Renal cortical epithelial cell (primary cell): ENCODE measurements at places on chromosomes 7 and 10. TPM values are rescaled to one million over a fixed set of nuclear protein-coding genes. Genes with fewer than 3 reads are reported as not detected.

- DNase-seq = no peak
Observed at GRCh38 chr10:125423569-125423968, 259.4 kb downstream of the TEX36 start.

GRCh38 chr7:24637706-24638105 is 64.5 kb downstream of the PALS2 start:
- DNase-seq = no peak

DNA sequence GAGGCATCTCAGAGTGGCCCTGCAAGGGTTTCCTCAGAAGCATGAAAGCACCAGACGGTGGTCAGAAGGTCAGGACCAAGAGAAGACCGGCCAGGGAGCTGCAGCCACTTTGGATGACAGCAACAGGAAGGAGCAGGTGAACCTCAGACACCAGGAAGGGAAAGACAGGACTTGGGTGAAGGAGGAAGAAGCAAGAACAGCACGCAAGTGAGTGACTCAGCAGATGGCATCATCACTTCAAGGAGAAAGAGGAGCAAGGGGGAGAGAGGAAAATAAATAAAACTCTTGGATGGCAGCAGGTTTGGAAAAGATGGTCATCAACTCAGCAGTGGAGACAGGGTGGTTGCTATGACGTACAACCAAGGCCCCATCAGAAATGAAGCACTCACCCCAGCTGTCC is 31.6 kb downstream of the NCAPG2 start:
- DNase-seq = peak; percentile 39

DNA sequence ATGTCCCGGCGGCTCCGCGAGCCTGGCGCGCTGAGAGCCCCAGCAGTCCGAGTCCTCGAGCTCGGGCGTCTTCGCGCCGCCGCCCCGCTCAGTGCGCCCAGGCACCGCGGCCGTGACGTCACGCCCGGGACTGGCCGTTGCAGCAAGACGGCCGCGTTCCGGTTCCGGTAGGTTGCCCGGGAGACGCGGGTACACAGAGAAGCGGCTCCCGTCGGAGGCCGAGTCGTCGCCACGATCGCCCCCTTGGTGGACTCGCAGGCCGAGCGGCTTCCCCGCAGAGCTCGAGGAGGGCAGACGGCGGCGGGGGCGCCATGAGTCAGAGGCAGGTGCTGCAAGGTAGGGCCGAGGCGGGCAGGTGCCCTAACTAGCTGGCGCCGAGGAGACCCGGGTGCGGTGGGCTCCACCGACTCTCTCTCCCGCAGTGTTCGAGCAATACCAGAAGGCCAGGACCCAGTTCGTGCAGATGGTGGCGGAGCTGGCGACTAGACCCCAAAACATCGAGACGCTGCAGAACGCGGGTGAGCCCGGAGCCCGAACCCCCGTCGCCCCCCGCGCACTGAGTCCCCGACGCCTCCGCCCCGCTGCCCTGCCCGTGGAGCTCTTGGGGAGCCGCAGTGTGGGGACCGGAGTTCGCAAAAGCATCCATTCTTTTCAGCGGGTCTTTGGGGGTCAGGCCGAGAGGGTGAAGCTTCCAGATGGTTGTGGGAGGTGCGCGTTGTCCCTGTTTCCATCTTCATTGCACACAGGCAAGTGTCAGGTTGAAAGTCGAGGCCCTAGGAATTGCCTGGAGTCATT is at the start of gene SPAG6:
Gene SPAG6 (plus strand): TSS at position 196 of the 795 bp plus-strand sequence. CDS start 116 bp downstream, at position 312.
- DNase-seq = no peak

- no peak for DNase-seq
Observed at GRCh38 chr10:86229811-86230556, 136.6 kb downstream of the GRID1 start.

DNA sequence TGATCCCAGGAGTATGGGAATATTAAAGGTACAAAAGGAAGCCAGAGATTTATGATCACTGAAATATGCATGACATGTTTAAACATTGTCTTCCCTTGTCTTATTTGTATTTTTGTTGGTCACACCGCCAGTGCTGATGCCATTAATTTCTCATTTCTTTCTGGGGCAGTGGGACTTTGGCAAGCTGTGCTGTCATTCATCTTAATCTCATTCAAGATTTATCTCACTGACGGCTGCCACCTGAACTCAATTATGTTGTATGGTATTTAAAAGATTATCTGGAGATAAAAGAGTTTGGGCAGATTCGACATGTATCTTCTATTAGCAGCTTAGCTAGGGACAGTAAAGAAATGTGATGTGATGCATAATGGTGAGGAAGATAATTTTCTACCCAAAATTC is 284.9 kb upstream of the PLXDC2 start:
- no peak for DNase-seq

DNA sequence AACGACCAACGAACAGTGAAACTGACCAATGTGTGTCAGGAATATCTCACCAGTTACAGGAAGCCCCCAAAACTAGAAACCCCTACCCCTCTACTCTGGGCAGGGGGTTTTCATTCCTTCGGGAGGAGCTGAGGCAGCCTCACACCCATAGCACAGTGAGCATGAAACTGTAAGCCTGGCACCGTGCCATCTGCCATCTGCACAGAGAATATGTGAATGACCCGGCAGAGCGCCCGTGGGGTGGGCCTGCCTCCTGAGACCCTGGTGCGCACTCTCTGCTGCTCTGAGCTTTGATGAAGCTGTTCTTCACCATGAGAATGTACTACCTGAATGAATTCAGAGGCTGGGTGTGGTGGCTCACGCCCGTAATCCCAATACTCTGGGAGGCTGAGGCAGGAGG is 27.1 kb downstream of the DAGLB start:
- no peak for DNase-seq

DNA sequence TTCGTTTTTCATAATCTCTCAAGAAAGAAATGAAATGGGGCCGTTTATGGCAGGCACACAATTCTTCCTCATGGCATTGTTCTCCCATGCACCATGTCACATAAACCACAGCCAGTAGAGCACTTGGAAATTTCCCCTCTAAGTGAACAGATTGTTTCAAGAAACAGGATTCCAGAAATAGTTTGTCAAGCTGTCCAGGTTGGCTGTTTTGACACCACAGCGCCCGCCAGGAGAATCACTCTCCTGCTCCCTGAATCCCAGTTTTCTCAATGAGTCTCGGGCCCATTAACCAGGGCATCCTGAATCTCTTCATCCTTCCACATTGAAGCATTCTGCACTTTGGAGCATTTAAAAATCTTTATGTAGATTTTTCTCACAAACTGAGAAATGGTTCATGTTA is 172.2 kb upstream of the NEBL start:
- no peak for DNase-seq

GRCh38 chr7:28239823-28240204 is 59.2 kb upstream of the JAZF1 start:
- DNase-seq = no peak

- DNase-seq = no peak
Observed at GRCh38 chr10:23381298-23382040, 36.9 kb upstream of the C10orf67 start.

GRCh38 chr7:151895631-151896031 is 18.7 kb upstream of the PRKAG2 start:
- no peak for DNase-seq

GRCh38 chr7:92997152-92997551 is 120.6 kb downstream of the SAMD9 start:
- DNase-seq = no peak

- DNase-seq = no peak
Observed at GRCh38 chr7:64515781-64516180, 47.1 kb downstream of the ZNF680 start.

- peak; percentile 25 for DNase-seq
Observed at GRCh38 chr10:3499120-3499519, 285.9 kb downstream of the KLF6 start.

- no peak for DNase-seq
Observed at GRCh38 chr7:98713165-98713810, 96.2 kb downstream of the NPTX2 start.

GRCh38 chr7:120588862-120589261 is 269.1 kb downstream of the TSPAN12 start:
- no peak for DNase-seq

DNA sequence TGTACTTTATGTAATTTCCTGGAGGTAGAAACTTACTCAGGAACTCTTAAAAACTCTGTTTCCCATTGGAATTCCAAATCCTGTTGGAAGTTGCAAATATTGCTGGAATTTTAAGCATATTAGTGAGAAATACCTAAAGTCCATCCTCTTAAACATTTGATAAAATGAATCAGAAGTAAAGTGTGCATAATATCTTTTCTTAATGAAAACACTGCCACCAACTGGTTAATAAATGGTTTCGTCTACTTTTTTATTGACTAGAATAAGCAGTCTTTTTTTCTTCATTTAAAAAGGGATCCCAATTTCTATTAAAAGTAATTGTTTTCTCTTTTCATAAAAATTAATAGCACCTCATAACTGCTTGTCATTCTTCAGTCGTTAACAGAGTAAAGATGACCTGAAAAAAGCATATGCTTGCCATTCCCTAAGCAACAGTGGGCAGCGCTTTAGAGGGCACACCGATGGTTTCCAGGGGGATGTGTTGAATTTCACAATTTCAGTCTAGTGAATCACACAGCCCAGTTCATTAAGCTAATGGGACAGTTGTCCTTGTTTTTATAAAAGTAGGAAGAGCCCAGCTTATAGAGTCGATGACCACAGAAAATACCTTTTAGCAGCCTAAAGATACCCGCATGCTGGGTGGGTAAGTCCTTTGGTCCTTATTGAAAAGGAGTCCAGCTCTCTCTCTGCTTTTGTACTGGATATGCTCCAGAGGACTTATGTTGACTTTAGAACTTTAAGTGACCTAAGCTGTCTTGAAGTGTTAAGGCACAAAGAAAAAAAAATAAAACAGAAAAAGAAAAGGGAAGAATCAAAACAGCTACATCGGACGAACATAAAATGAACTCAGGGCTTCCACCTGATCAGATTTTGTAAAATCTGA is 28.5 kb downstream of the NPS start:
- peak; percentile 68 for DNase-seq

DNA sequence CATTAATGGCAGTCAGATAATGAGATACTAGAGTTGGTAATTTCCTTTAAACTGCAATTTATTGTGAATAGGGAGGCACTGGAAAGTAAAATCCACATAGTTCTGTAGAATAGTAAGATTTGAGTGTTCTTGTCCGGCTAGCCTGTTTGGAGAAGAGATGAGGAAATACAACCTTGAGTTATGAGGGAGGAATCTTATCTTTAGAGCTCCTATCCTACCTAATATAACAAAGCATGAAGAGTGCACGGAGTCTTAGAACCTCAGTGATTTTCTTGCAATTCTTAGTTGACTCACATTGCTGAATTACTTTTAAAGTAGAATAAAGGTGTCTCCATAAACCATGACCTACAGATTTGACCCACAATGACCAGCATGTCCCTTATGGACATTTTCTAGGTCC is 73.4 kb downstream of the ATAD1 start:
- no peak for DNase-seq

DNA sequence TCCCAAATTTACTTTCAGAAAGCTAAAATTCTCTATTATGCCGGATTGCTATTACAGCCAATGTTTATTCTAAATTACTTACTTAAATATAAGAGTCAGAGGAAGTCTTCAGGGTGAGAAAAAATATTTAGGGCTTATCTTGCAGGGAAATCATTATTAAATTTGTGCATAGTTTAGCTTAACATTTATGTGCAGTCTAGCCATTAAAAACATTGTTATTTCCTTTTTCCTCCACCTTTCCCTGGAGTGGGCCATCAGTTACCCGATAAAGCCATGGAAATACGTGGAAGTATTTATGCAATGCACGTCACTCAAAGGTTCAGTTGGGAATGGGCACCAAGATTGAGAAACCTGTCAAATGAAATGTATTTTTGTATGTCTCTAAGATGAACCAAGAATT is 9.5 kb upstream of the TAS2R60 start:
- DNase-seq = no peak

DNA sequence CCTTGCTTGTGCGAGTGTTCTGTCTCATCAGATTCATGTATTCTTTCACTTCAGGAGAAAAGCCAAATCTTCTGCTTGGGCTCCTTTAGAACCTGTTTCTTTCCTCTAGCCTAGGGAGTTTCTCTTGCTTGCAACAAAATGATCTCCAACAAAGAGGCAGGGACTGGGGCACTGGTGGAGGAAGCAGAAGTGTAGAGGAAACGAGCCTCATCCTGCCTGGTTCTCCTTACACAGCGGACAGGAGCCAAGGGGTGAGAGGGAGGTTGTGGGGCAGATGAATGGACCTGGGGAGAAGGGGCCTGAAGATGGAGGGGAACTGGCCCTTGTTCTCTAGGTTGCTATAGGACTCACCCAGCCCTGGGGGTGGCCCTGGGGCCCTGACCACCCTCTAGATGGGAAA is 141.1 kb downstream of the PKD1L1 start:
- DNase-seq = no peak

DNA sequence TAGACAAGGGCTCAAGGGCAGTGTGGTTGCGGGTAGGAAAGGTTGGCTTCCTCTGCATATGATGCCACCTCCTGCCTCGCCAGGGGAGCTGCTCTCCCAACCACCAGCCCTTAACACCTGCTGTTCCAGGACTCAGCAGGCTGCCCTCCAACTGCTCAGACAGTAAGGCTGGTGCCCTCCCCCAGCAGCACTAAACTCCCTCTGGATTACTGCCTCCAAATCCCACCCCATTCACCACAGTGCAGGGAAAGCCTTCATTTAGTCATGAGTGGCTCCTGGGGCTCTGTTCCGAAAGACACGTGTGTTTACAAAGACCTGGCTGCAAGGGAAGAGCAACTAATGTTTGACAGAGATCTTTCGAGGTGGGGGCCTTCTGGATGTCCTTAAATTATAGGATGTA is 437.2 kb upstream of the MKI67 start:
- no peak for DNase-seq

DNA sequence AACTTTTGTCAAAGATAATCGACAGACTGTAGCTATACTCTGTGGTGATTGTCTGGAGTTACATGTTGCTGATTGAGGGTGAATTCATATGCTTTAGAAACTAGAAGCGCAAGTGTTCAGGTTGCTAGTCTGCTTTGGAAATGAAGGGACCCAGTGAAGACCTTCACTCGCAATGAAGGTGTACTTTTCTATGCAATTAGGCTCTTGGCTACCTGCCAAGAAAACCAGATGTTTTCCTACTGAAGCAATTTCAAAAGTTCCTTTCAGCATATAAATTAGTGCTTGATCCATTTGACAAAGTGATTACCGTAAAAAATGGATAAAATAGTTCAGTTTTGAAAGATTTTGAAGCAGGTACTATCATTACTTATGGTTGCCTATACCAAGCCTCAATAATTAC is 10.0 kb upstream of the STK31 start:
- no peak for DNase-seq

DNA sequence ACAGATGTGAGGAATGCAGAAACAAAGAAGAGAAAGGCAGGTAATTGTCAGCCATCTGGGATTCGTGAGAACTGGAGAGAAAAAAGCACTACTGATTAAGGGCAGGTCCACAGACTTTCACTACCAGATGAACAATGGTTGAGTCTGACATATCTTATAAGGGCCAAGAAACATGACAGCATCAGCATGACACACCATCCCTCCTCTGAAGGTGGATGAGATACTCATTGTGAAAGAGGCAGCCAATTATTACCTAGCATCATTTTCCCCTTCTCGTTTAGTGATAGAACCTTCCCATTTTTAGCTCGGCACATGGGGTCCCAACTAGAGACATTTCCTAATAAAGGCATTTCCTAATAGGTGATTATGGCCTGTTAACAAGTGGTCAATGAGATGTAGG is 19.2 kb upstream of the MET start:
- peak; percentile 73 for DNase-seq

Gene PGAM2
- total RNA-seq = 0.15 TPM in 1 of 2 replicates, not detected in the other

Gene VWDE
- 1.6 and 3.0 TPM in 2 replicates for total RNA-seq

Gene MOGAT3
- total RNA-seq = not detected in 2 replicates

Gene TMEM196
- 0.17 and 1.2 TPM in 2 replicates for total RNA-seq

Gene CCDC136
- total RNA-seq = 1.3 TPM in 1 of 2 replicates, not detected in the other

Gene MYOF
- 268 and 607 TPM in 2 replicates for total RNA-seq

Gene SRGN
- 18.0 and 53.7 TPM in 2 replicates for total RNA-seq

Gene TLX1
- total RNA-seq = not detected in 2 replicates

Gene GLI3
- total RNA-seq = 0.35 and 1.6 TPM in 2 replicates

Gene SYNPO2L
- total RNA-seq = not detected in 2 replicates

Gene C7orf57
- not detected in 2 replicates for total RNA-seq

Gene OR9A2
- total RNA-seq = not detected in 2 replicates
